NCI-H2029 treated with DMSO at 0.1 percent for 48 hours (cell line): ENCODE measurements at places on chromosomes 1 and 21.

DNA sequence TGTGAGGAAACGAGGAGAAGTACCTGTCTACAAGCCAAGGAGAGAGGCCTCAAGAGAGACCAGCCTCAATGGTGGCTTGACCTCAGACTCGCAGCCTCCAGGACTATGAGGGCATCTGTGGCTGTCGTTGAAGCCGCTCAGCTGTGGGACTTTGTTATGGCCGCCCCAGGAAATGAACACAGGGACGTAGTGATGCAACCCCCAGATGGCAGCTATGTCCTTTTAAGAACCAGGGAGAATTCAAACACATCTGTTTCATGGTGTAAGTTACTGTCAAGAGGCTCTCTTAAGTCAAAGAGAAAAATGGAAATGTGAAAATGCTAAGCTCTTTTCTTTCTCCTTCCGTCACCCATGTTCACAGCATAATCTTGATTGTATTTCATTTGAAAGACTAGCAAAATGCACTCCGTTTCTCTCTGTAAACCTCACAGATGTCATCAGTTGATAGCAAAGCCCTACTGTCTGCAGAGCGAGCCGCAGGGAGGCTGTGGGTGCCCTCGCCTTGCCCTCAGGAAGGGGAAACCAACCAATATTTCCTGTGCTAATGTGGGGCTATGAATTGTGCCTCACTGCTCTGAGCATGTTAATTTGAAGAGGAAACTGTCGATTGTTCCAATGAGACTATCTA lies 21.3 kb downstream of the UBASH3A start:
- DNase-seq: no peak

GRCh38 chr1:170354246-170354645 lies 177.7 kb upstream of the GORAB start:
- DNase-seq: no peak

DNA sequence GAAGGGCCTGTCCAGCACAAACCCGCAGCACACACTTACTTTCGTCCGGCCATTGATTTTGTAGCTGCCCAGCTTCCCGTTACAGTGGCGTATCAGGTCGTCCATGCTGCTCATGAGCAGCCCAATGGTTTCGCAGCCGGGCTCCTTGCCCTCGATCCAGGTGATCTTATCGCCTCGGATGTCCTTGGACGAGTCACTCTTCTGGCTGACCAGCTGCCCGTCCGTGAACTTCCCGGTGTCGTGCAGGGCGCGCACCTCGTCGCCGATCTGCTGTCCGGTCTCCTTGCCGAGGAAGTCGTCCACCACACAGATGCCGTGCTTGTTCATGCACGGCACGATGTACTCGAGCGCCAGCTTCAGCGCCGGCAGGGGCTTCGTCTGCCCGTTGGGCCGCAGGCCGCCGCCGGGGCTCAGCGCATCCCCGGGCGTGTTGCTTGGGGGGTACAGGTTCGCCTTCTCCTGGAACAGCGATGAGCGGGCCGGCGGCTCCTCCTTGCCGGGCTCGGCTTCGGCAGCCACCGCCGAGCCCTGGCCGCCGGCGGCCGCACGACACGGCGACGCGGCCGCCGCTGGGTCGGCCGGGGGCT lies 1.0 kb downstream of the EGLN1 start:
- DNase-seq: no peak

- DNase-seq: no peak
Measured at GRCh38 chr1:53156783-53157182, 14.3 kb upstream of the SLC1A7 start.

- DNase-seq: no peak
Measured at GRCh38 chr1:211333906-211334305, 7.3 kb downstream of the TRAF5 start.
